Omental fat pad (tissue), 4 donors: ENCODE measurements at places on chromosomes 11 and 22.

DNA sequence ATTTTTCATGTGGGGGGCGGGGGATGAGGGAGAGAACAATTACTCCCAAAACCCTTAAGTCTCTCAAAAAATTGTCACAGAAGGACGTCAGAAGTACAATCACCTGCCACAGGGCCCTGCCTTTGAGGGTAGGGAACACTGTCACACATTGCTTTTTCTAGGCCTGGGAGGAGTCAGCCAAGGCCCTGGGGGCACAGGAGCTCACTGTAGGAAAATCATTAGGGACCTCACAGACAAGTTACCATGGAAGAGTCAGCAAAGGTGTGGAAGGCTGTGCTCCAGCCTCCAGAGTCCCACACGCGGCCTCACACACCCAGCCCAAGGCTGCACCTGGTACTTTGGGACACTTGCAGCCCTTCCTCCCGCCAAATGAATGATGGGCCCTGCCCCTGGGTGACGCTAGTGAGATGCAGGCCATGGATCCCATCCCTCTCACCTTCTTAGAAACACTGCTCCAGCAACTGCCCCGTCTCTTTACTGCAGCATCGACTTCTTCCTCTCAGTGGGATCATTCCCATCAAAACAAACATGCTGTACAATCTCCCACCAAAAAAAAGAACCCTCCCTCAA, 3.3 kb downstream of the PLEKHA7 start:
- DNase-seq = no peak

GRCh38 chr22:32764330-32765131, 37.0 kb upstream of the TIMP3 start:
- no peak for DNase-seq

GRCh38 chr11:115527534-115528125, 23.4 kb upstream of the CADM1 start:
- DNase-seq = no peak

- DNase-seq = no peak
Observed at GRCh38 chr22:47795477-47796127, 1033.2 kb downstream of the TBC1D22A start.

DNA sequence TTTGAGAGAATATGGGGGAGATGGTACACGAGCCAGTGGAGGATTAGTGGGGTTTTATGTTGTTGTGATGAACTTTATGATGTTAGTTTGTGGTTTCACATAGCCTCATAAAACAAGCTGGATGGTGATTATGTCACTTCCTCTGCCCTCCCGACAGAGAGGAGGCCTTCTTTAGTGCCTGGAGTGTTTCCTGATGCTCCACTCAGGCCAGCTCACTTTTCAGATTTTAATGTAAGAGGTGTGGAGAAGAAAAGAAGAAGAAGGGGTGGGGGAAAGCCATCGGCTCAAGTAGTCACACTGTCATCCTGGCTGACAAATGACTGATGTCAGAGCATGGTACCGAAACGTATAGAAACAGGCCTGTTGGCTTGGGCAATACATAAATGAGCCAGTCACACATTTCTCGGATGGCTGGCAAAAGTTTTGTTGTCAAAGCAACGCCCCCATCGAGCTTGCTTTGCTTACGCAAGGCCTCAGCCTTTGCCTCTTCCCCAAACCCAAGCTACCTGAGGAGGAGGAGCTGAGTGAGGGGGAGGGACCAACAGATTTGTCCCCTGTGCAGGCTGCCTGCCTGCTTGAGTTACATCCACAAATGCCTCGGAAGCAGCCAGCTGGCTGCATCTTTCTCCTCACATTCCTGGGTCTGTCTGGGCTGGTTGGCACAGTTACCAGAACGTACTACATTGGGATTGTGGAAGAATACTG, at the start of gene HEPHL1:
Gene HEPHL1 (plus strand): TSS at position 578 of the 705 bp plus-strand sequence. CDS start 15 bp downstream, at position 593.
- no peak for DNase-seq

DNA sequence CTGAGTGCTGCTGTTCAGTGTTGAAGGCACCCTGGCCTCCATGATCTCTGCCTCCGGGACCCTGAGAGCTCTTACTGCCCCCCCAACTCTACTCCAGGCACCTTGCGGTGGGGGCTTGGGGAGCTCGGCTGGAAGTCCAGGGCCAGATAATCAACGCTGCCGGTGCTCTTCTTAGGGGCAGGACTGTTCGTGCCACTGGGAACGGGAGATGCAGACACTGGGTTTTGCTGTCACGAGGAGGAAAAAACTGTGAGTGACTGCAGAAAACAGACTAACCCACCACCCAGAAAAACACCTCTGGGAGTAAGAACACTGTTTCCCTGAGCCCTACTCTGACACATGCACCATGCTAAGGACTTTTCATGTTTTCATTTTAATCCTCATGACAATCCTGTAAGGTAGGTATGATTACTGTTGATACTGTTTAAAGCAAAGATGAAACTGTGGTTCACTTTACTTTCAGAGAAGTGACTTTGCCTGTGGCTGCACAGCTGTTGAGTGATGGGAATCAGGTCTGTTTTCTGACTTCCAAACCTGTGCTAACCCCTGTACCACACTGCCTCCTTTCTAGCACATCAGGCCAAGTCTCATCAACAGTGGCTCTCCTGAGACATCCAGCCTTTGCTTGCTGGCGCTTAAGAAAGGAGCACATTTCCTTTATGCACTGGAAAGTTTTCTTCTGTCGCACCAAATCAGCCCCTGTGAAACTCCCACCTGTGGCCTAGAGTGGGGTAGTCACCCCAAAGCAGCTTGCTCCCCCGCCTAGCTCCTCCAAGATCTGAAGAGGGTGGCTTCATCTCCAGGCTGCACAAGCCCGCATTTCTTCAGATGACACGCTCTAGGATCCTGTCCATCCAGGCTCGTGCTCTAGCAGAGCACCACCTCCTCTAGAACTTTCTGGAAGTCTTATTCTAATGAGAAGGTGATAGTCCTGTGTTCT, 31.8 kb downstream of the USP35 start:
- no peak for DNase-seq

- no peak for DNase-seq
Observed at GRCh38 chr11:29063630-29064361, 953.0 kb downstream of the KCNA4 start.

DNA sequence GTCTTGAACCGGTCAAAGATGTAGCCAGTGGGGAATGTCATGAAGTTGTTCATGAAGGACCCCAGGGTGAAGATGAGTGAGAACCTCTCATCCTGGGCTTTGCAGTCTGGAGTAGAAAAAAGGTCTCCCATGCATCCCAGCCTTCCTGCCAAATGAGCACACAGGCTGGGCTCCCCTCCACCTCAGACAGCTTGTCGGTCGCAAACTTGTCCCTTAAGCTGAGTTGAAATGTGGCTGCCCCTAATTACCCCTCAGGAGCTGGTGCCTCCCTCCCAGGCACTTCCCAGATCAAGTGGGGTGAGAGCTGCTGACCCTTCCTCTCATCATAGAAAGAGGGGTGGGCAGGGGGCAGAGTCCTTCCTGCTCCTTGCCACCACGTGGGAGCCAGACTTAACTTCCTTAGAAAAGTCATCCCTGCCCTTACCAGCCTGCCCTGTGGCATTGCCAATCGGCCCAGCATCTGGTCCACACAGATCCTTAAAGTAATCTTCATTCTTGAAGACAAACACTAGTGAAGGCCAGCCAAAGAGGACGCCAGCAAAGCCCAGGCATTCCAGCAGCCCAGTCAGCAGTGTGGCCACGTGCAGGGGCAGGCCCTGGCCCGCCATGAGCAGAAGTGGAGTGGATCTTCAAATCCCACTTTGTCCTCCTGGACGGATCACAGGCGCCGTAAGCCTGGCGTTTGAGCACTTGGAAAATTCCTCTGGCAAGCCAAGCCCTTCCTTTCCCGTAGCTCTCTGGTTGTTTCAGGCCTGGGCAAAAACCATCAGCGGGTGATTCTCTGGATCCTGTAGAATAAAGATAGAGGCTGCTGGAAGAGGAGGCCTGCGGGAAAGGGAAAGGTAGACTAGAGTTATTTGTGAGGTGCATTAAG, 1.1 kb downstream of the SLC43A3 start:
- no peak for DNase-seq

- no peak for DNase-seq
Observed at GRCh38 chr11:64720167-64720566, 2.8 kb downstream of the NRXN2 start.

DNA sequence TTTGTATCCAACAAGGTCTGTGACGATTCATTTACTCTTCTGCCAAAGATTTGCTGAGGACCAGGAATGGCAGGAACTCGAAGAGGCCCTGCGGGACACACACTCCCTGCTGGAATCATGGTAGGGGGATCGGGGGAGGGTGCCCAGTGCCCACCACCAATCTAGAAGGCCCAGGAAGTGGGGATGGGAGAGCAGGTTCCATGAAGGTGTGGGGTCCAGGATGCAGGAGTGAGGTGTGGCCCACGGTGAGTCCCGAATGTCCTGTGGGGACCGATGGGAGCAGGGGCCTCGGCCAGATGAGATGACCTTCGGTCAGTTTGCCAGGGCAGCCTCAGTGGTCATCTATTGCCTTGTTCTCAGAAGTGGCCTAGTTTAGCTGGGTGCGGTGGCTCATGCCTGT, 492.7 kb downstream of the BRD1 start:
- DNase-seq = no peak

- no peak for DNase-seq
Observed at GRCh38 chr22:25493794-25494193, 70.7 kb upstream of the GRK3 start.

DNA sequence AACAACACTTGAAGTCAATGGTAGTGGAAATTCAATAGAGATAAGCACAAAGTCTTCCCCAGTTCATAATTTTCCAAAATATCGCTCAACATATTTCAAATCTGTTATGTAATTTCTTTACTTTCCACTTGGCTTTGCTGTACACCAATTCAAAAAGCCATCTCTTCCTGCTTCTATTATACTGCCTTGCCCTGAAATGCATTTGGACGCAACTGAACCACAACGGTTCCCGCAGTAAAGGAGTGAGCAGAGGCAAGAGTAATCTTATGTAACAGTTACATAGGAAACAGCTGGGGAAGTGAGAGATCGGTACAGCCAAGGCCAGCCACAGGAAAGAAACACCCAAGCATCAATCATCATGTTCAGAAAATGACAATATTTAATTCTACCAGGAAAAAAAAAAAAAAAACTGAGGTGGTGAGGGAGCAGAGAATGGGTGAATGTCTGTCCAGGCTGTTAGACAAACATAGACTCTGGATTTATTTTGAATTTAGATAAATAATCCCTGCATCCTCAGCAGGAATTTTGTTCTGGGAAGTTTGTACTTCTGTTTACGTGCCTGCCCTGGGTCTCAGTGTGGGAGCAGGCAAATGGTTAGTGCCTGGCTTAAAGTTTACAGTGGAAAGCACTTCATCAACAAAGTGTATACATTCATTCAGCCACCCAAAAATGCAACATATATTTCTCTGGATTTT, 392.2 kb downstream of the ETS1 start:
- no peak for DNase-seq

DNA sequence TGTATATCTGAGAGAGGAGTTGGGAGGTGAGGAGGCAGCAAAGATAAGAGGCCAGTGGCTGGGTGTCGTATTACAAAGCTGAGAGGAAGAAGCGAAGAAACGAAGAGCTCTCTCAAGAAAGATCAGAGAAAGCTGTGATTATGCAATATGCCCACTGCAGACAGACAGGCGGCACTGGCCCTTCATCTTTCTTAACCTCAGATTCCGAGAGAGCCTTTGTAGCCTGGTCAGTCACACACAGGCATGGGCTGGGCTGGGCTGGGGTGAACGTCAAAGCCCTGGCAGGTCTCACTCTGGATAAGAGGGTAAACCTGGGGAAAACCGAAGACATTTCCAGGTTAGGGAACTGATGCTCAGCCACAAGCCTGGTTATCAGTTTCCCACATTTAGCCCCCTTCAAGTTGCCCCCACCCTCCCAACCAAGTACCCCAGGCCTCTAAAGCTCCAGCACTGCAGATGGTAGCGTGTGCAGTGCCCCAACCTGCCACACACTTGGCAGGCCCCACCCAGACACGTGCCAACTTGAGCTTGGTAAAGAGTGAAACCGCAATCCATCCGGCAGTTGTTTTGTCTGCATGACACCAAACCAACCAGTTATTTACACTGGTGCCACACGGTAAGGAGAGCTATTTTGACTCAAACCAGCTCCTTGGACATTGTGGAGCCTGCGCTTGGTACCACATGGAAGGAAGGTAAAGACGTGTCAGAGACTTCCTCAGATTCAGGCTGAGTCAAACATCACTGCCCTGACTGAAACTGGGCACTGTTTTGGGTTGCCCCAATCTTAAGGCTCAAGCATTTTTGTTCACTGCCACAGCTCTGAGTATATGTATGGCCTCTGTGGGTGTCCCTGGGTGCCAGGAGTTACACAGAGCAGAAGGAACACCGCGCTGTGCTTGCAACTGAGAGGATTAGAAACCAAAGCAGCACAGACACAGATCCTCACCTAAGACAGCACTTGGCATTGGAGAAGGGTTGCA, 135.9 kb downstream of the FDX1 start:
- DNase-seq = no peak

- no peak for DNase-seq
Observed at GRCh38 chr22:20424932-20425565, 12.6 kb downstream of the SCARF2 start.

DNA sequence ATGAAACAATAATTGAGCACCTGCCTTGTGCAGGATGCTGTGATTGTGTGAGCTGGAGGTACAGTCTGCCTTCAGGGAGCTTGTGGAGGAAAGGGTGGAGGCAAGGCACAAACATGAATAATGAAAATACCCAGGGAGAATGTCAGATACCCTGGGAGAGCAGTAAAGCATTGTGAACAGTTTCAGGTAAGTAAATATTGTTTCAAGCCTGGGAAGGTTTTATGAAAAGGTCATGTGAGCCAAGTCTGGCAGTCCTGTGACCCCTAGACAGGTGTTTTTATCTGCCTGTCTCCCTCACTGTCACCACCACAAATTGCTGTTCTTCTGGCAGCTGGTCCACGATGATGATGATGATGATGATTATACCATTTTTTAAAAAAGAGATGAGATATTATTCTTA, 32.0 kb downstream of the SPECC1L start:
- DNase-seq = no peak

GRCh38 chr11:75813124-75813523, 1.9 kb upstream of the UVRAG start:
- no peak for DNase-seq

- DNase-seq = peak; percentile 95
Observed at GRCh38 chr11:128172046-128172878, 415.1 kb downstream of the ETS1 start.

- no peak for DNase-seq
Observed at GRCh38 chr11:64878223-64878493, 263 bp downstream of the EHD1 start.

DNA sequence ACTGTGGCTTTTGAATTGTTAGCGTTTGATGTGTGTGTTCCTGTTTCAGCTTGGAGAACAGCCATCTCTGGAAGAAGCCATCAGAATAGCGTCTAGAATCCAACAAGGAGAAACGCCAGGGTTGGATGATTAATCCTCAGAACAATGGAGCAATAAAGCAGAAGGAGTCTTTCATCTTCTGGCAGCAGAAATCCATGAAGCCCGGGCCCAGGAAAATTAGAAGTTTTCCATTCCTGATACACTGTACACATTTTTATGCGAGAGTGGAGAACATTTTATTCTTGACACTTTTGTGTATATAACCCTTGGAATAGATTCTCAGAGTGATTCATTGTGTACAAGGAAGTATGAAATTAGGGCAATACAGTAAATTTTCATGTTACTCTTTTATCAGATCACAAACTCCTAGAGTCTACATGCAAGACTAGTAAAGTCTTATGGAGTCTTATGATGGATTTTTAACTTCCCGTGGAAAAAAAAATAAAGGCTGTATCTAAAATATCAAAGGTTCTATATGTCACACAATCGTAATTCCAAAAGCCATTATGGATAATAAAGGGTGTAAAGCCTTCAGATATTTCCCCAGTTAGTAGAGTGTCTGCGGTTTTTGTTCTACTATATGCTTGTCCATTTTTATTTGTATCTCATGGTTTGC, 45.9 kb upstream of the WEE1 start:
- no peak for DNase-seq
